Activated CD4-positive, alpha-beta T cell treated with anti-CD3 and anti-CD28 coated beads for 1 hour (primary cell): ENCODE measurements at places on chromosomes 13 and 19.

GRCh38 chr13:74706801-74707200 lies 572.6 kb upstream of the KLF12 start:
- DNase-seq, result no peak

GRCh38 chr19:1065606-1066109 lies 1.3 kb upstream of the ARHGAP45 start:
- no peak for DNase-seq

- DNase-seq, result no peak
Observed at GRCh38 chr13:111253365-111253872, 67.0 kb upstream of the TEX29 start.

- DNase-seq, result no peak
Observed at GRCh38 chr19:55176076-55176475, 4.0 kb downstream of the SYT5 start.

GRCh38 chr19:30109565-30109964 lies 167.5 kb downstream of the URI1 start:
- no peak for DNase-seq

- no peak for DNase-seq
Observed at GRCh38 chr19:46082728-46083050, 41.8 kb downstream of the IGFL3 start.

DNA sequence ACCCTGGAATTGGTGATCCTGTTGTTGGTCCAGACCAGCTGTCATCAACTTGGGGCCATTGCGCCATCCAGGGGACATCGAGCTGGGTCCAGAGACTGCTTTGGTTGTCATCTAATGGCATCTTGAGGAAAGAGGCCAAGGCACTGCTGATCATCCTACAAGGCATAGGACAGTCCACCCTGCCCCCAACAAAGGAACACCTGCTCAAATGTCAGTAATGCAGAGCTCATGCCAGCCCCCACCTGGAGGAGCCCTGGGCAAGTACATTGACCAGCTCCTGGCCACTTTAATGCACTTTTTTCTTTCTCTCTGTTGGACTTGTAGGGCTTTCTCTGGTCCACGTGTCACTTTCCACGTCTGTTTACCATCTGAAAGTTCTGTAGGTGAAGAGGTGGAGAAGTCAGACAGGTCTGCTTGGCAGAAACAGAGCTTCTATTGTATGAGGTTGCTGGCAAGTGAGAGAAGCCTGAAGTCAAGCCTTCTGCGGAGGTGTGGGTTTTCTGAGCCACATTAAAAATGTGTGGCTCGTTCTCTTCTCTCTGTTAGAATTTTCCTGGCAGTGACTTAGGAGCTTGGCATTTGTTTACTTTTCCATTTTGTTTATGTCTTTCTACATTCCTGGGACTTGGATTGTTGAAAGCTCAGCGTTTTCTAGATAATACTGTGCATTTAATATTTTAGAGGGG lies 124.0 kb upstream of the RNF113B start:
- DNase-seq, result no peak

DNA sequence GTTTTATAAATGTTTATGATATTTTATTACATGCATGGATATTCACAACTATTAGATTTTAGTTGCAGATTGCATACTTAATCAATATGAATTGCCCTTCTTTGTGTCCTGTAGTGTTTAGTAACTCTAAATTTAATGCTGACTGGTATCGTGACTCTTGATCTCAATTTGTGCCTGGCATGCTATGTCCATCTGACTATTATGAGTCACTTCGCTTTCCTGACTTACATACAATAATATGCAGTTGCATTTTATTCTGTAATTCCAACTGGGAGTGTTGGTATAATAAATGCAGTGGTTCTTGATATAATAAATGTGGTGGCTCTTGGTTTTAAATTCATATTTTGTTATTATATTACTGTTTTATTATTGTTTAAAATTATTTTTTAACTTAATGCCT lies 277.5 kb downstream of the LIG4 start:
- no peak for DNase-seq

GRCh38 chr13:56102641-56103040 lies 1038.1 kb upstream of the PRR20A start:
- no peak for DNase-seq

- no peak for DNase-seq
Observed at GRCh38 chr19:15841875-15842569, 26.6 kb upstream of the OR10H1 start.

DNA sequence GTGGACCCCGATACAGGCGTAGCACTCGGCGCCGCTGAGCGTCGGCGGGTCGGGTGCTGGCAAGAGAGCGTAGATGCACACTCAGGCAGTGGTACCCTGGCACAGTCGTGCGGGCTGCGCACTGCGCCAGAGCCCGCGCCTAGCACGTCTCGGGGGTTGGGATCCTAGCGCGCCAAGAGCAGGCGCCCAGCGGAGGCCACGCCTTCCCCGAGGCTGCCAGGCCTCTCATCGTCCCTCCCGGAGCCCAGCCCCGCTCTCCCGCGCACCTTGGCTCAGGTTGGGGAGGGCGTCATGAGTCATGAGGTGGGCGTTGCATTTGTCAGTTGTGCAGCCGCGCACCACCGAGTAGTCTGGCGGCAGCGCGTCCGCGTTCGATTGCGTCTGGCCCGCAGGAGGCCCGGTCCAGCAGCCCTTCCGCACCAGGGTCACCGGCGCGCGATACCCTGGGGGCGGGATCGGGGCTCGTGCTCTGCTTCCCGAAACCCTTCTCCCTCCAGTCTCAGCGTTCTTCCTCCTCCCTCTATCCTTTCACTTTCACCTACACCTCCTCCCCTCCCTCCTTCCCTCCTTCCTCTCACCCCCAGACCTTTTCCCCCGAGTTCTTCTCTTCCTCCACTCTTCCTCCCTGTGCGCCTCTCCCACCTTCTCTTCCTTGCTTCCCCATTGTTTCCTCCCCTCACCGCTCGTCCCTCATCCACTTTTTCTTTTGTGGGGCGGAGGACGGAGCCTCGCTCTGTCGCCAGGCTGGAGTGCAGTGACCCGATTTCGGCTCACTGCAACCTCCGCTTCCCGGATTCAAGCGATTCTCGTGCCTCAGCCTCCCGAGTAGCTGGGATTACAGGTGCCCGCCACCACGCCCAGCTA lies 3.5 kb downstream of the LYPD5 start:
- DNase-seq, result peak; percentile 51

DNA sequence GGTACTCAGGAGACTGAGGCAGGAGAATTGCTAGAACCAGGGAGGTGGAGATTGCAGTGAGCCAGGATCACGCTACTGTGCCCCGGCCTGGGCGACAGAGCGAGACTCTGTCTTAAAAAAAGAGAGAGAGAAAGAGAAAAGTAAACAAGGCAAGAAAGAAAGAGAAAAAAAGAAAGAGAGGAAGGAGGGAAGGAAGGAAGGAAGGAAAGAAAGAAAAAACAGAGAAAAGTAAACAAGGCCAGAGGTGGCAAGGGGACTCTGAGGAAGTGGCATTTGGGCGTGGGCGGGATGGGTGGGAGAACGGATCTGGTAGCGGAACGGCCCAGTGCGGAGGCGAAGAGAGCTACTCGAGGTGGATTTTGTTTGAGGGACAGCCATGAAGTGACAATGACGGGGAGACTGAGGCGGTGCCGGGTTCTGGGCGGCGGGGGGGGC lies 7.5 kb upstream of the ARRDC2 start:
- DNase-seq, result no peak

- DNase-seq, result no peak
Observed at GRCh38 chr13:59641817-59642216, 521.9 kb downstream of the DIAPH3 start.

GRCh38 chr19:4732680-4733114 lies 9.1 kb upstream of the DPP9 start:
- peak; percentile 39 for DNase-seq

- no peak for DNase-seq
Observed at GRCh38 chr13:20729633-20730585, 26.4 kb downstream of the IL17D start.

- no peak for DNase-seq
Observed at GRCh38 chr19:15412832-15413231, 6.0 kb downstream of the AKAP8L start.
